ENCODE measurements at places on chromosomes 12 and 14.

- no peak for DNase-seq
Measured at GRCh38 chr12:47156167-47156736, 76.5 kb upstream of the AMIGO2 start.

- no peak for DNase-seq
Measured at GRCh38 chr14:81402123-81402495, 2.0 kb upstream of the STON2 start.

DNA sequence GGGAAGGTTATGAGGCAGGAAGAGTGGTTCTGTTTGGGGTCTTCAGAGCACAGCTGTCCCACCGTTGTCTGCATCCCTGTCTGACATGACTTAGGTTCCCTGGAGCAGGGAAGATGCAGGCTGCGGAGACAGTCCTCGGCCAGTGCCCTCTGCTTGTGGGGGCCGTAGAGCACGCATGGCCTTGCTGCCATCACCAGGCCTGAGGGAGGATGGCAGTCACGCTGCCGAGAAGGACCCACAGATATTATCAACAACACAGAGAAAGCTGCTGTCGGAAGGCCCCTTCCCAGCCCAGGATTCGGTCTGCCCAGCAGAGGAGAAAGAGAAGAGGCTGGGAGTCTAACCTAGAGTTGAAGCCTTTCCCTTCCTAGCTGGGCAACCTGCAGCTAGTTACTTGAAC, 35.0 kb downstream of the ERH start:
- DNase-seq: no peak

DNA sequence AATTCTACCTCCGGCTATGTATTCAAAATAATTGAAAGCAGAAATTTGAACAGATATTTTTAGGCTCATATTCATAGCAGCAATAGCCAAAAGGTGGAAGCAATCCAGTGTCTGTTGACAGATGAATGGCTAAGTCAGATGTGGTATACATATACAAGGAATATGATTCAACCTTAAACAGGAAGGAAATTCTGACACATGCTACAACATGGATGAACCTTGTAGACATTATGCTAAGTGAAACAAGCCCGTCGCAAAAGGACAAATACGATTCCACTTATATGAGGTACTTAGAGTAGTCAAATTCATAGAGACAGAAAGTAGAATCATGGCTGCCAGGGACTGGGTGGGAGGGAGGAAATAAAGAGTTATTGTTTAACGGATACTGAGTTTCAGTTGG, 331.6 kb downstream of the PCNX1 start:
- DNase-seq: no peak

DNA sequence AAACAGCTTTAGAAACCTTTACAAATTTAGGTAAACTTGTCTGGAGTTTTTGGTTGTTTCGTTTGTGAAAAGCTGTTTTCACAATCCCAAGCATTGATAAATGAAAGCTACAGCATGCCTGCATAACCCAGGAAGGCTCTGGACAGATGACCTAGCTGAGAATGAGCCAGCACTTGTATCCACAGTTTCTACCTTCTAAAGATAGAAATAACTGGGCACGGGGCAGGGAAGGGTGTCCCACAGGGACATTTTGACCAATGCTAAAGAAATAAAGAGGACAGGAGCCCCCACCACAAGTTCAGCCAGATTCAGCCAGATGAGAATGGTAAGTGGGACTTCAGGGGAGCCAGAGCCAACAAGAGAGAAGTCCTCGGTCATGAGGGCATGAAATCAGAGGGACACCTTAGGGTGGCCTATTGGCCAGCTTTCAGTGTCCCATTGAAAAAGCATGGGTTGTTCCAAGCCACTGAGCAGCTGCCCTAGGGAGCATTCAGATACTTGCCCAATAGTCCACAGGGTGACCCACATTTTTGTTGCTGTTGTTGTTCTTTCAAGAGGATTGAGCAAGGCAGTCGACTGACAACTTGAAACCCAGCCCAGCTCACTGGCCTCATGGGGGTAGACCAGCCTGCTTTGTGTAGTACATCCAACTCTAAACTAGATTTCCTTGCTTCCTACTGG, 140.3 kb upstream of the NUDT4 start:
- no peak for DNase-seq

DNA sequence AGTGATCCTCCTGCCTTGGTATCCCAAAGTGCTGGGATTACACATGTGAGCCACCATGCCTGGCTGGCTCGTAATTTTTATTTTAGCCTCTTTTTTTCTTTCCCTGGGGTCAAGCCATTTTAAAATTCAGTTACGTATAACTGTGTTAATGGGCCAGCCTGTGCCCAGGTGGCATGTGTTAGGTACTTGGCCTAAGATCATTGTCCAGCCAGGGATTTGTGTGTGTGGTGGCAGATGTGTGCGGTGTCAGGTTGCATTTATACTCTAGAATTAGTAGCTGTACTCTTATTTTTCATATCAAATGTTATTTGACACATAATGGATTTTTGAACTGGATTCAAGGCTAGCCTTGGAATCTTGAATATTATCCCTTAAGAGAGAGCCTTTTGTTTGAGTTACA, 69.3 kb downstream of the FBXO34 start:
- no peak for DNase-seq

- no peak for DNase-seq
Measured at GRCh38 chr14:73254247-73255004, 17.1 kb downstream of the PAPLN start.

DNA sequence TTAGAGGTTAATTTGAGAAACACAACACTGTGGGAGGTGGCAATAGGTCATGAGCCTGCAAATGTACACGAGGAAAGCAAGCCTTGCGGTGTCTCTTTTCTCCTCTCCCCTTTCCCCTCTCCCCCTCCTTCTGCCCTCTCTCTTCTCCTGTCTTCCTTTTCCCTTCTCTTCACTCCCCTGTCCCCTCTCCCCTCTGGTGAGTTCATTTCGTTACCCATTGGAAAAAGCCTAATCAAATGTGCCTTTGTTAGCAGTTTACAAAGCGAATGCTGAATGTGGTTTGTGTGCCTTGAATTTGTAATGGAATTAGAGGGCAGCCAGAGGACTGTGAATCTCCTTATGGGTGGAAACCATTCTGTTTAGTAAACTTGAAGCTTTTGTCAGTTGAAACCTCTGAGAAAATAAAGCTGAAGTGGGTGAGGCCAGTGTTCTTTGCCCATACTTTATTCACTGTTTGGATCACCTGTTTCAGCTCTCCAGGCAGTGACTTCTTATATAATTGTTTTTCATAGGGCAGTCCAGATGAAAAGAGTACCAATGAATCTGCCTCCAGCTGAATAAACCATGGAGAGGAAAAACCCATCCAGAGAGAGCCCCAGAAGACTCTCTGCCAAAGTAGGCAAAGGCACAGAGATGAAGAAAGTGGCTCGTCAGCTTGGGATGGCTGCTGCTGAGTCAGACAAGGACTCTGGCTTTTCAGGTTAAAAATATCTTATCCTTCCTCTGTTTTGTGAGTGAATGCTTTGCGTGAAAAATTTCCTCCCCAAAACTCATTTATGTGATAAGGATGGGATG, 7.3 kb downstream of the CIPC start:
- no peak for DNase-seq

- DNase-seq: no peak
Measured at GRCh38 chr14:91753501-91754128, 21.7 kb upstream of the CATSPERB start.

- DNase-seq: no peak
Measured at GRCh38 chr12:123036466-123037285, 56.2 kb downstream of the ARL6IP4 start.

- DNase-seq: no peak
Measured at GRCh38 chr14:97490521-97491070, 693.4 kb downstream of the VRK1 start.
